ENCODE measurements at places on chromosomes 1 and 21.

- no peak for DNase-seq
These were observed 3.0 kb upstream of the TUFT1 start for GRCh38 chr1:151537112-151537511.

GRCh38 chr21:37074197-37074510 is 1.1 kb downstream of the TTC3 start:
- DNase-seq: no peak

- DNase-seq: no peak
These were observed 14.1 kb downstream of the DDAH1 start for GRCh38 chr1:85450832-85451231.

DNA sequence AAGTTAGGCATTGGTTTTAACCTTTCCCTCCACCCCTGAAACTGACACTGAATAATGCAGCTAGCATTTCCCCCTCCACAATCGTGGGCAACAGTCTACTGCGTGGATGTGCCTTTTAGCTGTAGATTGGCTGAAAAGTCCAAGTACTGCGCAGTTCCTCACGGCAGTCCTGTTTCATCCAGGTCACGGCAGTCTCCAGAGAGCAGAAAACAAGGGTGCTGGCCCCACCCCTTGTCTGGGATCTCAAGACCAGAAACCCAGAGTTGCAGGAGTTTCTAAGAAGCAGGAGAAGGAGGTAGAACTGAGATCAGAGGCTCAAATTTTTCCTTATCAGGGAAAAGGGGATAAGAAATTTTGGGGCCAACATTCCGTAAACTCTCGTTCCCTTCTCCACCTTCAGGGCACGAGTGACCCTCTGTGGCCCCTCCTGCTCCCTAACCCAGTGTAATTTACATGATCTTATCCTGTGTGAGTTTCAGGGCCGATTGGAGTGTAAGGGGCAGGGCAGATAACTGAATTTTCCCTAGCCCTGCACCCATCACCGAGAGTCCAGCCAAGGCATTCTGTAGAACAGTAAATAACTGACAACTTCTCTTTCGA is 25.9 kb upstream of the PLA2G2C start:
- DNase-seq: no peak

DNA sequence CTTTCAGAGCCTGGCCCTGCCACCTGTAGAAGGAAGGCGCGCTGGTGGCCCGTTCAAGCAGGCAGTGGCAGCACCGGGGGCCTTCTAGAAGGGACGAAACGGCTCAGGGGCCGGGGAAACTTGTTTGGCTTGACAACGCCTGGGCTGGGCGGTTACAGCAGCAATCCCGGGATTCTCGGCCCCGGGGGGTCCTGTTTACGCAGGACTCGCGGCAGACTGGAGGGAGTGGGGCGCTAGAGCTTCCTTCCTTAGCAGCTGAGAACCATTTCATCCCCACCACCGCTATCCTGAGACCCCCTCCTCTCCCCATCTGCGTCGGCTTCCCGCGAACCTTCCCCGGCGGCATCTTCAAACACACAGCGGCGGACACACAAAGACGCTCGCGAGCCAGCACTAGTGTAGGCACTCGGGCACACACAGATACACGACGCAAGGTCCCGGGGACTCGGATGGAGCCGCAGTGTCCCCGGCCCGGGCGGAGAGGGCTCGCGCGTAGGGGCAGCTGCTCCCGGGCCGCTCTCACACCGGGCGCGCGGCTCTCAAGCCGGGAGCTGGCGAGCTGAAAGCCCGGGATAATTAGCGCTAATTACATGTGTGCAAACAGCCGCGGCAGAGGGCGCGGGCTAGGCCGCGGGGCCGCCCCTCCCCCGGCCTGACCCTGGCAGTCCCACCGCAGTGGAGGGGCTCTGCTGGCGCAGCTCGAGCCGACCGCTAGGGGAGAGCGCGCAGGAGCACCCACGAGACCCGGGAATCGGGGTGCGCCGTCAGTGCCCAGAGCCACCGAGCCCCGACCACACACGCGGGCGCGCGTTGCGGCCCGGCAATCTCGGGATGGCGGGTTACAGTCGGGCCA is 271.4 kb downstream of the FOXD2 start:
- no peak for DNase-seq

DNA sequence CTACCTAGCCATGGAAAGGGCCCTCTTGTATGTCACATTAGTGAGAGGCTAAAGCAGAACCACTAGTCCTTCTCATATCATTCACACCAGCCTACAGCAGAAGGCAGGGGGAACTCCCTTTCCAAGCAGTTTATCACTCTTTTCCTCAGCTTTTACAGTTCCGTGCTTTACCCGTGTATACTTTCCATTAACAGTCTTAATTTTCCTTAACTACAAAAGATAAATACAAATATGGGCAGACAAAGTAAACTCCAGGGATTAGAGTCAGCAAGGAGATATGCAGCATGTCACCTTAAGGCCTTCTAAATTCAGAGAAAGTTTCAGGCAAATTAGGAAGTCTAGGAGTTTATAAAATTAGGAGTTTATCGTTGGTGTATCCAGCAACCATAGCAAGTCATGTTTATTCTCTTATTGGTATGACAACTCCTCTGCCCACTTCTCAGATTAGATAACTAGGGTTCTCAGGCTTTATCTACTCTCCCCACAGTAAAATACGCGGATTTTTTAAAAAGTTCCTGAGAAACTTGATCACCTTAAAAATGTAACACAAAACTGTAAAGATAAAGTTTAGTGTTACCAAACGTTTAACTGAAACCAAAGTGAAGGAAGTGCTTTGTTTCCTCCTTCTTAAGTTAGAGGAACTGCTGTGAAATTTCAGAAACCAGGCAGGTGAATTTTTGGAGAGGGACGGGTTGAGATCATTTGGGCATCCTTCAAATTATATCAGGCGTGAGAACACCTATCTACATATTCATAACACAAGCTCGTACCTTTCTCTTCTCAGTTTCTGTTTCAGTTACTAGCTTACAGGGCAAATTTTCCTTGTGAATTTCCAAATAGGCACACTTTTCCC is 42.7 kb upstream of the SLC19A2 start:
- no peak for DNase-seq

DNA sequence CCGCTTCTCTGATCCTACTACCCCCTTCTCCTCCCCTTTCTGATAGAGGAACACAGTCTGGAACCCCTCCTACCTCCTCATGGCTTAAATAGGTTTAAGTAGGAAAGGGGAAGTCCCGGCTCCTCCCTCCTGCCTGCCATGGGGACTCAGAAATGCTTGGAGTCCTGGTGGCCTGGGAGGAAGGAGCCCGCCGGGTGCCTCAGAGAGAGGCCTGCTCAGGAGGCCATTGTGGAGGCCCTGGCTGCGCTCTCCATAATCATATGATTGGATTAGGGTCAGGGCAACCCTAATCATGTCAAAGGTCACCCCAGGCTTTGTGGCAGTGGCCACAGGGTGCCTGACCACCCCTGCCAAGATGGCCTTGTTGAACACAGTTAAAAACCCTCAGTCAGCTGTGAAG is 29.0 kb downstream of the WNT3A start:
- no peak for DNase-seq

DNA sequence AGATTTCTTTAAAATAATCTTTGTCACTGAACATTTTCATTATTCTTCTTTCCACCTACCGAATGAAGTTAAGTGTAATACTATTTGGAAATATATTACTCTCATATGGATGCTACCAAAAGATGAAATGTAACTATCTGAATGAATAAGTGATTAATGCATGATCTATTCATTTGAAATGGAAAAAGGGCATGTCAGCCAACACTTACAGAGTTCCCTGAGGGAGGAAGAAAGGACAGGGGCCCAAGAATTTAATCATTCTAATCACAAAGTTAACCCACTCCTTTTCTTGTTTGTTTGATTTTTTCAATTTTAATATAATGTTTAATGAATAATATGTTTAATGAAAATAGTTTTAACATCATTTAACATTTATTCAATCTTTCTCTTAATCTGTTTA is 129.4 kb downstream of the ZC3H11B start:
- DNase-seq: no peak

DNA sequence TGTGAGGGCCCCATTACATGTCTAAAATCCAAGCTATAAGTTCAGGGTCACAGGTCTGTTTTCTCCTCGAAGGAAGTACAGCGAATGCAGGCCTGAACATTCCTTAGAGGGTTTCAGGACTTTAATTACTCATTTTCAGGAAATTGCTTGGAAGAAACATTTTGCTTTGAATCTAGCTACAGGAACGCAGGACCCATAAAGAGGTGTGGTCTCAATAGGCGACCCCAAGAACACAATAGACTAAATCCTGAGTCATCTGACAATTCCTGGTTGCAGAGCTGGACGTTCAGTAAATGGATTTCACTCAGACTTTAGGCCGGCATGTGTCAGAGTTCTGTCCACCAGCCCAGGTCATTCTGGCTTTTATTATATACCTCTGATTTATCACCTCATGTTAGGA is 1.0 kb upstream of the ERG start:
- DNase-seq: no peak

DNA sequence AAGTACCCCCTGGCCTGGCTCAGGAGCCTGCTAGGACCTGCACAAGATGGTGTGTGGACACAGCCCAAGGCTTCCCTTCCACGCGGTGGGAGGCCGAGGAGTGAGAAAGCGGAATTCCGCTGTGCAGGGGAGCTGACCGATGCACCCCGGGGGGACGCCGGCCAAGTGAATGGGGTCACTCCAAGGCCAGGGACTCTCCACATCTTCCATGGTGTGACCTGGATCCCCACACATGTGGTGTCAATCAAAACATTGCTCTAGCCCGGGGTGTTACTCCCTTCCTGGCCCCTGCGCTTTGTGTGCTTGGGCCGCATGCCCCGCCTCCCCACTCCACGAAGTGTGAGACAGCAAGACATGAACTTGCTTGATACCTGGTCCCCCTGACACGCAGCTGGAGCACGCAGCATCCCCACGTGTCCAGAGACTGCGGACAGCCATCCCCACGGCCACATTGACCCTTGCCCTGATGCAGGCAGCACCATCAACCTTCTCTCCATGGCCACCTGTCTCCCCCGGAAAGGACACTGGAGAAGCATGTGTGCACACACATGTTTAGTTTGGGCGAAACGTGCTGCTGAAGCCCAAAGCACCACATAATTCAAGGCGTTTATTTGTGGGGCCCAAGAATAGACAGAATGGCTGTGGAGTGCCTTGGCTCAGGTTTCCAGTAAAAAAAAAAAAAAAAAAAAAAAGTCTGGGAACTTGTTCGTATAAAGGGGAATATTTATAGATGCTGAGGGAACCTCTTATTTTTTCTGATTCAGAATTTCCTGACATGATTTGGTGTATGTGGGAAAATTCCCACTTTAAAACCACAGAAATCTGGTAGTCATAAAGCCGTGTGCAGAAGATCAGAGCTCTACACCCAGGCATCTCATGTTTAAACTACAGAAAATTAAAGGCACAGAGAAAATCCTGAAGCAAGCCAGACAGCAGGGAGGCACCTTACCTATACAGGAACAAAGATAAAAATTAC is 171.7 kb downstream of the HUNK start:
- no peak for DNase-seq

DNA sequence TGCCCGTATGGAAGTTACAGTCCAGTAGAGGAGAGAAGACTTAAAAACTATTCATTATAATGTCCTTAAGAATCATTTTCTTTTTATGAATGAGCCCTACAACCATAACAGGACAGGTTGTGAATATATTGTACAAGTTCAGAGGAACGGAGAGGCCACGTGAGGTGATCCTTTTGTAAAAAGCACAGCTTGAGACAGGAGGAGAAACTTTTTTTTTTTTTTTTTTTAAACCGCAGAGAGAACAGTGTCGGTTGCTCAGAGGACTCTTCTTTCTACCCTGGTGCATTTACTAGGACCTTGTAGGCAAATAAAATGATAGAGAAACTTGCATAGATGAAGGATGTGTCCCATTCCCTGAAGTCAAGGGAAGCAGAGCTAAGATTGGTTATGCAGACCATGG is 32.1 kb downstream of the DYRK1A start:
- no peak for DNase-seq

Data from activated CD4-positive, CD25-positive, alpha-beta regulatory T cell (primary cell).